ENCODE measurements at places on chromosomes 11 and 22.

- no peak for DNase-seq
Measured at GRCh38 chr11:68036141-68036716, 2.6 kb upstream of the TCIRG1 start.

- no peak for DNase-seq
Measured at GRCh38 chr11:10931761-10932670, 74.2 kb upstream of the ZBED5 start.

- no peak for DNase-seq
Measured at GRCh38 chr11:77042111-77042726, 8.0 kb downstream of the B3GNT6 start.

DNA sequence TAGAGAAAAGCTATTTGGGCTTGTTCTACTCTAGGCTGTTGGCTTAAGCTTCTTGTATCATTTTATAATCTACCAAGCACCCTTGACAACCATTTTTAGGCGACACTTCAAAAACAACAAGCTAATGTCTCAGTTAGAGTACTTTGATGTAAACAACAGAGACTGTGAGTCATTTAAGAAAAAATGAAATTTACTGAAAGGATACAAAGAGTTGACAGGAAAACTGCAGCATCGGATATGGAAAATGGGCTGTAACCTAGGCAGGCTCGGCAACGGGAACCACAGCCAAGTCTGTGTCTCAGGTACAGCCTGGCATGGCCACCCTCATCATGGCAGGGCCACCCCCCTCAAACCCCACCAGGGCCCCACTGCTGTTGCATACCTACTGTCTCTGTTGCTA, 4.4 kb upstream of the RNF169 start:
- DNase-seq, result no peak

DNA sequence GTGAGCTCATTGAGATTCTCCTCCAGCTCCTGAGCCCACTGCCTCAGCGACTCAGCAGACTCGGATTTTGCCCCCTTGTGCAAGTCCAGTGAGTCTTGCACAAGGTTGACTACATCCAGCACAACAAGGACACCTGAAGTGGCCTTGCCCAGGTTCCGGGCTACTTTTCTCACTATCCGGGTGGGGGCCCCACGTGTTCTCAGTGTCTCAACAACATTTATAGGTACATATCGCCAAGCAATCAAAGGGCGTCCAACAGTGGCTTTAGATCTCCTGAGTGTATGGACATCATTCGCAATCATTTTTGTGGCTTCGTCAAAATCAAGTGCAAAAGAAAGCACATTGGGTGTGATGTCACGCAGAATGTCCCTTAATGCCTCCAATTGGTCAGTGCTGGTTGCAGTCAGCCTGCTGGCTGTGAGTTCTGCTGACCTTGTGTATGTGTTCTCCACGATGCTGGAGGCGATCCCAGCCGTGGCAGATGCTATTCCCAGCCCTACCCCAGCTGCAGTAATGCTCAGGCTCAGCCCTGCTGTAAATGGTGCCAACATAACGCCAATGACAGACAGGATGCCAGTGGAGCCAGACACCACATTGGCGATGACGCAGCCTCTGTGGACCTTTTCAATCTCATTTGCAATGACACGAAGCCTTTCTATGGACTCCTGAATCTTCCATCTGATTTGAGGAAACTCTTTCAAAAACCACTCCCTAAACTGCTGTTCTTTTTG, 10.3 kb downstream of the APOL4 start:
- no peak for DNase-seq

DNA sequence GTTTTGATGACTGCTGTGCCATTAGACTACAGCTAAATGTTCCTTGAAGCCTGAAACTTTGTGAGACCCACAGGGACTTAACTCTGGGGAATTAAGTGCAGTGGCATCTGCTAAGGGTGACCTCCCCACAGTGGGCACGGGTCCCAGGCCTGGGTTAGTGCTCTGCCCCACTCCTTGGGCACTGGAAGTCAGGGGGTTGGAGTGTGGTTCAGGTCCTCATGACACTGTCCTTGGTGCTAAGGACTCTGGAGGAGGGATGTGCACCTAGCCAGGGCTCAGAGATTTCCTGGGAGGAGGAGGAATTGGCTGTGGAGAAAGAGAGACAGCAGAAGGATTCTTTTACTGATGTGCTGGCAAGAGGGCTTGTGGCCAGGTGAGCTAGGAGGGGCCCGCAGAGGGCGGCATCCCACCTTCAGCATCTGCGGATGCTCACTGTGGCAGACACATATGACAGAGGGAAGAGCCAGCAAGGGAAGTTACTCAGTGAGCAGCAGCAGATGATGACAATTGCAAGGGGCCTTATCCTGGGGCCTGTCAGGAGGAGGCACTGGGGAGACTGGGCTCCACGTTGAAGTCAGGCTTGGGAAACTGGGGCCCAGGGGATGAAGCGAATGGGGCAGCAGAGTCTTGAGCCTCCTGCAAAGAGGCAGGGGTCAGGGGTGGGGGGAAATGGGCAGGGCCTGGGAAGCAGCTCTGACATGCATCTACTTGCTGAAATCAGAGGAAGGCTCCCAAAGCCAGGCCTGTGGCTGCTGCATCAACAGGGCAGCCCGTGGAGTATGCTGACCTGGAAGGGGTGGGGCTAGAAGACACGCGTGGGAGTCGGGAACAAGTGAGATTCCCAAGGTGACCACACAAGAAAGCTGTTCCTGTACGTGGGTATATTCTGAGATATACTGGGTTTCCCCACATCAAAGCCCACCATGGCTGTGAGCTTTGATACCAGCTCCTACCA, 144.0 kb downstream of the MPPED1 start:
- DNase-seq, result no peak

GRCh38 chr11:124481365-124482323, 36.1 kb upstream of the OR8B8 start:
- DNase-seq, result no peak

- no peak for DNase-seq
Measured at GRCh38 chr11:79860336-79860735, 419.5 kb upstream of the TENM4 start.

DNA sequence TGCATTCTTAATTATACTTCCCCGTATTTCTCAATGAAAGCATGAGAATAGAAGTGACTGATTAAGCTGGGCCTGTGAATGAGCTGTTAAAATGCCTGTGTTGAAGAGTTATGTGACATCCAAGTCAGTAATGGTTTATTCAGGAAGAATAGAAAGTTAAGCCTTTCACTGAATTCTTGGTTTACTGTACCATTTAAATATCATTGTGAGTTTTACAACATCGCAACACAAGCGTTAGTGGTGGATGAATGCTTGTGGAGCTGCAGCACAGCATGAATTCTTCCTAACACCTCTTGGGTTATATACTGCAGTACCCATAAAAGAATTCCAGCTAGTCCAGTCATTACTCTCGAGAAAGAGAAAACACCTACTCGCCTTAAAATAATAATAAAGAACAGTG, 257.8 kb downstream of the JRKL start:
- DNase-seq, result no peak

DNA sequence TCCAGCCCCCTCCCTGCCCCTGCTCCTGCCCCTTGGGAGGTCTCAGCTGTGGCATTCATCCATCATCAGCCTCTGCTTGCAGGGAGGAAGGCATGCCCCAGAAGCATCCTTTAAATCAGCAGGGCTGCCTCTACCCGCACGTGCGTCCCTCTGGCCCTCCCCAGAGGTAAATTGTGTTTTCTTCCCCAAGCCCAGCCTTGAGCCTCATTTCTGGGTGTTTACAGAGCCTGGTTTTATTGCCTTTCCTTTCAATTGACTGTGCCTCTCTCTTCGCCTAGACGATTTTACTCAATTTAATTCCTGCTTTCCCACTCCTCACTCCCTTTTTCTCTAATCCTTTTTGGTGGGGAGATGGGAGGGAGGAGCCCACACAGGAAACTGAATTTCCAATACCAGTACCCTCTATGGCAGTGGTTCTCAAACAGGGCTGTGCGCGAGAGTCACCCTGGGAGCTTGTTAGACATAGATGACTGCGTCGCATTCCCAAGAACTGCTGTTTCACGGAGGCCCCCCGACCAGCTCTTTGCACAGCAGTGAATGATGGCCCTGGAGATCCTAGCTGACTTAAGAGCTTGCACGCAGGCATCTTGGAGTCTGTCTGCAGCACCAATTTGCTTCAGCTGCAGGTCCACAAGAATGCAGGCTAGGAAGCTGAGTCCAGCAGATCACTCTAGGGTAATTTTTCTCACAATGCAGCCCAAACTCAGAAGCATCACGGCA, 15.1 kb upstream of the OAF start:
- DNase-seq, result no peak

DNA sequence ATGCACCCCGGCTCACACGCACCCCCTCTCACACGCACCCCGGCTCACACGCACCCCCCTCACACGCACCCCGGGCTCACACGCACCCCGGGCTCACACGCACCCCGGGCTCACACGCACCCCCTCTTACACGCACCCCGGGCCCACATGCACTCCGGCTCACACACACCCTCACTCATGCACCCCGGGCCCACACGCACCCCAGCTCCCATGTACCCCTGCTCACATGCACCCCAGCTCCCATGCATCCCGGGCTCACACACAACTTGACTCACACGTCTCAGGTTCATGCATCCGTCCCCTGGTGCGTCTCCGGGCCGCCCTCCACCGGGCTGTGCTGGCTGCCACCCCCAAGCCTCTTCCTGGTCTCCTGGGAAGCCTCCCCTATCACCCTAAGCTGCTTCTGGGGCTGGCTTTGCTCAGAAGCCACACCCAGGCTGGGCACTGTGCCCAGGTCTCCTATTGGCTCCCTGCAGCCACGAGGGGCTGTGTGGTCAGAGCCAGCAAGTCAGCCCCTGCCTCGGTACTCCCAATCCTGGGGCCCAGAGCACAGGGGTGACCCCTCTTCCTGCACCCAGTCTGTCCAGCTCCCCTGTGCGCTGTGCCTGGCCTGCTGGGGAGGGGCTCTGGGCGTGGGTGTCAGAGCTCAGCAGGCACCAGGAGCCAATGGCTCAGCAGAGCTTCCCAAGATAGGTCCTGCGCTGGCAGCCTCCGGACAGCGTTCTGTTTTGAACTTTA, 16.9 kb downstream of the TSPAN4 start:
- no peak for DNase-seq

DNA sequence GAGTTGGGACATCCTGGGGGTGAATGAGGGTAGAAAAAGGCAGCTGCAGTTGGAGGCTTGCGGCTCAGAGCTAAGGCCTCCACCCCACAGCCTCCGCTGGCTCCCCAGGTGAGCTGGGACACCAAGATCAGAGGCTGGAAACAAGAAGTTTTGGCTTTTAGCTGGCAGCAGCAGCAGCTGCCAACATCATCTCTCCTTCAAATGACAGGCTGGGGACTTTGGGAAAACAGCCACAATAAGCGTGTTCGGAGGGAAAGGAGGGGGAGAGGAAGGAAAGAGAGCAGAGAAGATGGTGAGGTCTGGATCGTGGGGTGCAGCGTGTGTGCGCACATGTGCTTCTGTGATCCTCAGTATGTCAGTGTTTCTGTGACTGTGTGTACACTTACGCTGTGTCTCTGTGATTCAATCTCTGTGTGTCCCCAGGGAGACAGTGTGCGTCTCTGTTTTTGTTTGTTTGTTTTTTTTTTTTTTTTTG, 62.0 kb upstream of the RASD2 start:
- no peak for DNase-seq

DNA sequence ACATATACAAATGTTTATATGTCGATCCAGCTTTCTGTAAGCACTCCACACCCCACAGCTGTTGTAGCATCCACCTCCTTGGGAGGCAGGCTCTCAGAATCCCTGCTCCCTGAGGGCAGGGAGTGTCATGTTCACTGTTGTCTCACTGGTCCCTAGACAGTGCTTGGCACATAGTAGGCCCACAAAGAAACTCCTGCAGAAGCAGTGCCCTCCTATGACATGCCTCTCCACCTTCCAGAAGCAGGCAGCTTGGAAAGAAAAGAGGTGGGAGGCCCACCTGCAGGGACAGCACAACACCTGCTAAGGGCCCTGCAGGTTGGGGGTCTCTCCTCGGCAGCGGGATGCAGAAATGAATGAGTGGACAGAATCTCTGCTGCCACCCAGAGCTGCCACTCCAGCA, 11.1 kb upstream of the CDC42EP2 start:
- no peak for DNase-seq

Measured in CD8-positive, alpha-beta T cell (primary cell).